ENCODE measurements at places on chromosomes 2 and 18.

- no peak for DNase-seq
- H3K4me1 ChIP-seq = peaks cover 2% of the 10 kb centered on the region
- H3K4me3 ChIP-seq = no peak overlapping the region
- H3K27ac ChIP-seq = no peak overlapping the region
Observed at GRCh38 chr2:70546376-70546775, 7.2 kb downstream of the TGFA start.

DNA sequence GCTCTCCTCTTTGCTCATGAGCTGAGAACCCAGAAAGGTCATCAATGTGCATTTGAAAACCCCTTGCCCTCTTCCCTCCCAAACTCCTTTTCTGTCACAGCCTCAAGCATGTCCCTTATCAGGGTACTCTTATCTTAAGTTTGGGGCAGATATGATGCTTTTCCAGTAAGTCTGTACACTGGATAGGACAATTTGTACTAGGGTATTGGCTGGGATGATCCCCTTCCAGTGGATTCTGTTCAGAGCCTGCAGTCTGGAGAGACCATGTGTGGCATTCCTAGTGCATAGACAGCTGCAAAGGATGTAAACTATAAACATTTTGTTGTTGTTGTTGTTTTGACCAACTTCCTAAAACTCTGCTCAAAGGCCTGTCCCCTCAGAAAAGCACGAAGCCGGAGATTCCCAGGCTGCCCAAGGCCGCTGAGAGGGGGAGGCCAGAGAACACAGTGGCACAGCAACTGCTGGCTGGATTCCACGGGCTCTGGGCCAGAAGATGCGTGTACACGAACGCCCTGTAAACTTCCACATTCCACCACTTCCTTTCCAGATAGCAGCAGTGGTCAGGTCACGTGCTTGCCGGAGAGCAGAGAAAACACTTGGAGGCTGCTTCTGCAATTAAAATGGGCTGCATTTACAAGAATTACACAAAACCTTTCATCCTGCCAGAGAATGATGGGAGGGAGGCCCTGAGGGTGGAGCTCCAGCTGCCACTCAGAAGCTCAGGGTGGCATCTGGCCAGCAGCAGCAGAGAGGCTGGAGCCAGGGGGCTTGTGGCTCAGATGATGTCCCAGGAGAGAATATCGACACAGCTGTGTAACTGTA is 42.1 kb downstream of the BMP10 start:
- H3K4me3 ChIP-seq = peak overlapping the region; percentile 93
- H3K4me1 ChIP-seq = peaks cover 88% of the 10 kb centered on the region
- peaks cover 31% of the 10 kb centered on the region for H3K36me3 ChIP-seq
- H3K27me3 ChIP-seq = no peaks in the 10 kb centered on the region

- no peak for DNase-seq
- H3K36me3 ChIP-seq = no peaks in the 10 kb centered on the region
- no peak overlapping the region for H3K27ac ChIP-seq
- H3K27me3 ChIP-seq = no peaks in the 10 kb centered on the region
- H3K4me1 ChIP-seq = peaks cover 2% of the 10 kb centered on the region
Observed at GRCh38 chr2:212901604-212902275, 249.7 kb downstream of the IKZF2 start.

DNA sequence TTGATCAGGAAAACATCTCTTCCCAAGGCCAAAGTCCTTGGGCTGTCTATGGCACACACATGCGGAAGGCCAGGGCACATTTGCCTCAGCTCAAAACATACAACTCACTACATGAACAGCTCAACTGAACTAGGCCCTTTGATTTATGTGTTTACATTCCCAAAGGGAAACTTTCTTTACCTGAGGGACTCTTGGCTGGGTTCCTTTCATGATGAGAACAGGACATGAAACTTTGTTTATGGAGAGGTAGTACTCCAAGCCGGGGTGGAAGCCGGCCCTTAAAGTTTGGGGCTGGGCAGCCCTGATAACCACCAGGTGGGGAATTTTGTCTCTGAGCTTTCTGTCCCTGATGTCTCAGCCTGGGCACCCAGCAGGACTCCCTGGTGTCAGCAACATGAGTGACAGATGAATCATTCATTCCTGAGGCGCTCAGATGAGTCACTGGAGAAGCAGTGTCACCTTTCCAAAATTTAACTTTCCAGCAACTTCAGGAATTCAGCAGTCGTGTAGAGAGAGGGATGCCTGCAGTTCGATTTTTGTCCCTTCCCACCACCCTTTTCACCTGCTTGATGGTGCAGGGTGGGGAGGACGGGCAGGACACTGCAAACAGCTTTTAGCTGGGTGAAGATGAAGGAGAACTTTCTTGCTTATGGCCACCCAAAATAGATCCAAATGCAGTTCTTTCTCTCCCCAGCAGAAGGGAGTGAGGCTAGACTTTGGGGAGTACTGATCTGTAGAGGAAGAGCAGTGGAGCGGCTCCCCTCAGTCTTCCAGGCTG is 331.6 kb downstream of the DYSF start:
- no peak overlapping the region for H3K27ac ChIP-seq
- H3K4me1 ChIP-seq = no peaks in the 10 kb centered on the region
- H3K27me3 ChIP-seq = peaks cover 26% of the 10 kb centered on the region
- no peaks in the 10 kb centered on the region for H3K36me3 ChIP-seq

DNA sequence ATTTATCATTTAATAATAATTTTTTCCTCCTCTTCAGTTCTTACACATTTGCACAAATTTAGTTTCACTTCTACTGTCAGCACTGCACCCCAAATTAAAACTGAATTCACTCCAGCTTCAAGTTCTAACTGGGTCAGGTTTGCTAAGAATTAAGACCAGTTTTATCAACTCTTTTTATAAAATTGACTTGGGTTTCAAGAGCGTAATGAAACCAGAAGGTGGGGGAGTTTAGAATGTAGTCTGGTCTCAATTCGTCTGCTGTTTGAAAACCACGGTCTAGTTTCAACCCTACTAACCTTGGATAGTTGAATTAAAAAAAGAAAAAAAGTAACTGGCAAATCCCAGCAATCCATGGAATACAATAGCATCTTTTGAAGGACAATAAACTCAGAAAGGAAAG is 14.3 kb upstream of the CTLA4 start:
- DNase-seq = no peak
- no peaks in the 10 kb centered on the region for H3K27me3 ChIP-seq
- H3K36me3 ChIP-seq = peaks cover under 1% of the 10 kb centered on the region
- peak overlapping the region; percentile 20 for H3K27ac ChIP-seq
- peak overlapping the region; percentile 32 for H3K4me3 ChIP-seq
- peaks cover 40% of the 10 kb centered on the region for H3K4me1 ChIP-seq
